Progenitor cell of endocrine pancreas (in vitro differentiated cells): ENCODE measurements at places on chromosomes 7 and 10. TPM values are rescaled to one million over a fixed set of nuclear protein-coding genes. Genes with fewer than 3 reads are reported as not detected.

GRCh38 chr7:139245401-139245800 lies 14.4 kb downstream of the UBN2 start:
- DNase-seq, result no peak

GRCh38 chr7:67377939-67378862 lies 381.6 kb downstream of the TYW1 start:
- peak; percentile 71 for DNase-seq

DNA sequence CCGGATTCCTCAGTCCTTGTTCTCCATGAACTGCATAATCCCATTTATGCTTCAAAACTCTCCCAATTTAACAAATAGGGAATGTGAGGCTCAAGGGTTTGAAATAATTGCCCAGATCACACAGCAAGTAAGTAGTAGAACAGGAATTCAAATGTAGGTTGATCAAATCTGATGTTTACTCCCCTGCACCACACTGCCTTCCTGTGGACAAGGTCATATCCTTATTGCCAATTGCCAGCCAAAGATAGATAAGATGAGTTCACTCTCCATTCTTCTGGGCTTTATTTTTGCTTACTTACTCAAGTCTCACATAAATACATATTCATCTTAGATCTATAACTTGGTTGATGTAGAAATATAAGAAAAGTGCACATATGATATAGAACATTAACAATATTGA lies 435.2 kb upstream of the ETV1 start:
- DNase-seq, result no peak

HOXA10 gene
- total RNA-seq, result not detected in 2 replicates

HOXA5 gene
- 12.6 and 18.1 TPM in 2 replicates for total RNA-seq

DNA sequence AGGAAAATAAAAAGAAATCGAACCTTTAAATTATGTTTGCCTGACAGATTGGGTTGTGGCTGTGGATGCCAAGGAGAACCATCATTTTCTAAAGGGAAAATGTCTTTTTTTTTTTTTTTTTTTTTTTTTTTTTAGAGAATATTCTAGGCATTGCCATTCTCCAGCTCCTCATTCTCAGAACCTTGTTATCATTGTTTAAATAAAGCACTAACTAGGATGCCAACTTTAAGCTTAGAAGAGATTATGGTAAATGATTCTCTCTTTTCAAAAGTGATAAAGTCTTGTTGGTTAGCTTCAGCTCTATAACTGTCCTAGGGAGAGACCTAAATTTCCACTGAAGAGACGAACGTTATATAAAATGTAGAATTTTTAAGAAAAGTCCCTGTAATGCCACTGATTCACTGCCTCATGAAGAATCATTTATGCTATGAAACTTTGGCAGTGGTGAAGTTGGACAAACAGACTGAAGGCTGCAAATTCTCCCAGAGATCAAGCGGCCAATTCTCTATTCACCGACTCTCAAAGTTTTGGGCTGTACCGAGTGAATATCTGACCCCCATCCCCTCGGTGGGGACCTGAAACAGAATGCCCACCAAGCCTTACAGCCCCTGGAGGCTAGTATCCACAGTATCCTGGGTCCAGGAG lies 207.9 kb upstream of the PITRM1 start:
- no peak for DNase-seq

- DNase-seq, result no peak
Measured at GRCh38 chr7:137695942-137696341, 150.8 kb downstream of the DGKI start.

DNA sequence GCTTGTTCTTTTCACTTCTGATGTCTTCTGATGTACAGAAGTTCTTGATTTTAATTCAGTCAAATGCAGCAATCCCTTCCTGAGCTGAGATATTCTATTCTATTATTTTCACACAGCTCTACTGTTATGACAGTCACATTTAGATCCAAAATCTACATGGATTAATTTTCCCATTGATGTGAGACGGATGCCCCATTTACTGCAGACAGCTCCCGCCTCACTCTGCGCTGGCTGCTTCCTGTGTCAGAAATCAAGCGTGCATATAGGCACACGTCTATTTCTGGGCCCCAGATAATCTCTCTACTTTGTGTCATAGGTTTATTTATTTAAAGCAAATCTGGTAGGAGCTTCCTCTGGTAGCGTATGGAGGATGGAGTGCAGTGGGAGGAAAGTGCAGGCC lies 6.7 kb downstream of the BNIP3 start:
- no peak for DNase-seq

DNA sequence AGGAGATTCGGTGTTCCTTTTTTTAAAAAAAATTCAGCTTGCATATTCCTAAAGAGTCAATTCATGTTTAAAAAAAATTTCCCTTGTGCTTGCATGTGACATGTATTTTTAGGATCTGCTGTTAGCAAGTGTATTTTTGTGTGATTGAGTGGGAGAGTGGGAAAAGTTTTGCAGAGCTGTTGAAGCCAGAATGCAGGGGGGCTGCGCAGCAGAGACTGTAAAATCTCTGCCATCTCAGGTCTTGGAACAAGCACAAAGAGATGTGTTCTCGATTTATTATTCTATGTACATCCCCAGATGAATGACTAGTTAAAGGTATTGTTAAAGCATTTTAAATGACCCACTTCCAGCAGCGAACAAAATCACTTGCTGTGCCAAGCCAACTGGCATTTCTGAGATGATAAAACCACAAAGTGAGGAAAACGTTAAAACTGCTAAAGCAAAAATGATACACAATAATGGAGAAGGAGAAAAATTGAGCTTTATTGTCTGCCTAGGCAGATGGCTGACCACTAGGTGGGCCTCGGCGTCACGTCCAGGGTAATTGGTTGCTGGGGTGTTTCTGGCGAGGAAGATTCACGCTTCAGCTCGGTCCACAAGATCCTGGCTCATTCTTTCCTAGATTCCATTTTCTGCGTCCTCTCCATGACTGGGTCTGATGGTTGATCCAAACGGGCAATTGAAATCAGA lies 67.0 kb upstream of the ATRNL1 start:
- no peak for DNase-seq

- DNase-seq, result no peak
Measured at GRCh38 chr10:14660831-14661230, 113.9 kb downstream of the FAM107B start.

DNA sequence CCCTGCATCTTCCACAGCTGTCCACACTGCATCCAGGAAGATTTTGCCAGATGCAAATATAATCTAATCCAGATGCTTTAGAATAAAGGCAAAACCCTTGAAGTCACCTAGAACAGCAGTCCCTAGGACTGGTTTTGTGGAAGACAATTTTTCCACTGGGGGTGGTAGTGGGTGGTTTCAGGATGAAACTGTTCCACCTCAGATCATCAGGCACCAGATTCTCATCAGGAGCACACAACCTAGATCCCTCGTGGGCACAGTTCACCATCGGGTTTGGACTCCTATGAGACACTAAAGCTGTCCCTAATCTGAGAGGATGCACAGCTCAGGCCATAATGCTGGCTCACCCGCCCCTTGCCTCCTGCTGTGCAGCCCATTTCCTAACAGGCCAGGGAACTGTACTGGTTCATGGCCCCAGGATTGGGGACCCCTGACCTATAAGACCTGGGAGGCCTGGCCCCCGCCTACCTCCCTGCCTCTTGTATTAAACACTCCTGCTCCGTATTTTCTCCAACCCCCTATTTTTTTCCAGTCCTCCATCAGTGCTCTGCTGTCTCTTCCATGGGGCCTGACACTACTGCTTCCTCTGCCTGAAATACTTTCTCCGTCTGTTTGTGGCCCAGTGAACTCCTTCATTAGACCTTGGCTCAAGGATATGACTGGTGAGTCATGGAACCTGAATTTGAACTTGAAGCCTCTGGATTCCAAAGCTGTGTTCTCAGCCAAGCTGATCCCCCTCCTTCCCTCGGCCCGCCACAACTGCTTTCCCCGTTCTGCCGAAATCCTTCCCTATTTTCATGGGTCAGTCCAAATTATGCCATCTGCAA lies 79.9 kb upstream of the RHEB start:
- DNase-seq, result no peak

AKR1C2 gene
- total RNA-seq, result 7.2 and 12.6 TPM in 2 replicates
